Astrocyte of the hippocampus (primary cell): ENCODE measurements at places on chromosomes 7 and 10.

GRCh38 chr7:139543801-139544603 lies 20.5 kb downstream of the CLEC2L start:
- no peak for DNase-seq

GRCh38 chr10:110407301-110408170 lies 90.2 kb upstream of the DUSP5 start:
- DNase-seq, result peak; percentile 39

- DNase-seq, result no peak
Measured at GRCh38 chr7:90595342-90595800, 750 bp upstream of the CDK14 start.

- DNase-seq, result no peak
Measured at GRCh38 chr7:81924494-81924893, 154.6 kb upstream of the HGF start.

- peak; percentile 33 for DNase-seq
Measured at GRCh38 chr7:234051-234707, 41.8 kb downstream of the FAM20C start.
